ENCODE measurements at places on chromosomes 2 and 18.
A peak's percentile ranks its signal among the peaks of the same experiment; 100 is the strongest.

DNA sequence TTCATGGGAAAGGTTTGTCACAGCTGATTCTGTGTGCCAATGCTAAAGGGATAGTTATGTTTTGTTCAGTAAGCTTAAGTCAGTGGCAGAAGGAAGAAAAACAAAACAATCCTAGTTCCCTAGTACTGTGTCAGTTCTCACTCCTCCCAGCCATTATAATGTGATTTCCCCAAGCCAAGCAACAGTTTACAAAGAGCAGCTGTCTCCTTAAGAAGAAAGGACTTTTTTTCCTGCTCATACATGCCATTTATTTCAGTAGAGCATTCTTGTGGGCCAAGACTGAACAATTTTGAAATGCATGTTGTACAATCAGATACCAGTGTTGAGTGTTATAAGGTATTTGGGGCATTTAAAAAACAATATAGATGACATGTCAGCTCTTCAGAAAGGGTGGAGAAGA lies 52.1 kb downstream of the NEMP2 start:
- no peak for DNase-seq

GRCh38 chr2:182763311-182763912 lies 47.4 kb downstream of the DNAJC10 start:
- peak; percentile 4 for DNase-seq

- no peak for DNase-seq
These were observed 16.3 kb upstream of the GTF2A1L start for GRCh38 chr2:48601349-48601748.

DNA sequence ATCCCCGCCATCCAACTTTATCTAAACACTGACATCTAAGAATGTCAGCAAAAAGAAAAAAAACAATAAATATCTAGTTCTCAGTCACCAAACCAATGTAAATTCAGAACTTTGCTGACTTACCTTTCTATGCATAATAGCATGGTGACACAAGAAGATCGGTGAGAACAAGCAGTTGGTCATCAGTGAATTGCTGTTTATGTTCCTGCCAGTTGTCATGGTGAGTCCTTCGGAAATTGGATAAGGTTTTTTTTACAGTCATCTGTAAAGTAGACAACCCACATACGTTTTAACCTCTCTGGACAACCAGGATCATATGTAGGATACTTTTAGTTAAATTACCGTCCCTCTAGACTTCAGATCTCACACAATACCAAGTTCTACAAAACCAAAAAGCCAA lies 6.2 kb upstream of the GPR75 start:
- DNase-seq: no peak

DNA sequence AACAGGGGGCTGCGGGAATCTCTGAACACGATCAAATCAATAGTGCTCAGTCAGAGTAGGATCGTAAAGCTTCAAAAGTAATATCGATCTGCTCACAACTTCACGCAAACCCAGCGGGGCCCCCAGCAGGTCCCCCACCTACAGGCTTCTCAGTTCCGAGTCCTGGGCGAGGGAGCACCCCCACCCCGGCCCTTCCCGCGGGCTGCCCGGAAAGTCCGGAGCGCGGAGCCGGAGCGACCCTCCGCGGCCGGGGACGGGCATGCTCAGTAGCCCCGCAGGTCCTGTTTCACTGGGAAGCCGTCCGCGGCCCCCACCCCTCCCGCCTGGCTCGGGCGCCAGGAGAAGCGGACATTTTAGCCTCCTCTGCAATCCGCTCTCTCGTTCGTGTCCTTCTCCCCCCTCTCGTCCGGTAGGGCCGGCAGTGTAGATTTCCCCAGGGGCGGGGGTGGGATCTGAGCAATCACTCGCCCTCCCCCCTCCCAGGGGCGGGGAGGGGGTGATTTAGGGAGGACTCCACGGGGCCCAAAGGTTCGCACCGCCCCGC lies 3.3 kb upstream of the SPRED2 start:
- peak; percentile 41 for DNase-seq

DNA sequence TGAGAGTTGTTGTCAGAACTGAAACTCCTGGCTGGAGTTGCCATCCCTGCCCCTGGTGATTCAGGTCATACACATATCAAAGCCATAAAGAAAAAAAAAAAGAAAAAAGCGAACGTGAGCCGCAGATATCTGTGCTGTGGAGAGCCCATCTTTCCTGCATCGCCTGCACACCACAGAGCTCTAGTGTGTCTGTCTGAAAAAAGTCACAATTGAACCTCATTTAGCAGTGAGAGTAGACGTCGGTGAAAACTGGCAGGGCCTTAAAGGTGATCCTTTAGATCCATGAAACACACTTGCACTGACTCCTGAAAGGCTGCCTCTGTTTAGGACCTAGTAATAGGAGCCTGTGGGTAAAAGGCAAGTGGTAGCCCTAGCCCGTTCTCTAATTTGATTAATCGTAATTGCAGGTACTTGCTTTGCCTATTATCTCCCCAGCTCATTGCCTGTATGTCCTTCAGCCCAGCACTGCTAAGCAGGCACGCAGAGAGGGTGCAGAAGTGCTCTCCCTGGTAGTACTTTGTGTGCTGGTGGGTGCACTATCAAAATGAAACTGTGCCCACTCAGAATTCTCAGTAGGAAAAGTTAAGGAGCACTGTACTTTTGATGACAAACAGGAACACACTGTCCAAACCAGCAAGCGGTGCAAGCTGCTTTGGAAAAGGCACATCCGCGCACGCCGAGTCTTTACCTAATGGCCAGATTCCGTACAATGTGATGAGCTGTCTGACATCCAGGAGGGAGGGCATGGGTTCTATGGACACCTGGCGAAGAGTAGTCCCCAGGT lies 103.5 kb upstream of the ASB18 start:
- DNase-seq: no peak

GRCh38 chr2:81195017-81195773 lies 890.6 kb upstream of the LRRTM1 start:
- DNase-seq: no peak

GRCh38 chr2:2590841-2591541 lies 259.9 kb upstream of the MYT1L start:
- no peak for DNase-seq

GRCh38 chr18:10979411-10979810 lies 170.0 kb downstream of the PIEZO2 start:
- DNase-seq: no peak

DNA sequence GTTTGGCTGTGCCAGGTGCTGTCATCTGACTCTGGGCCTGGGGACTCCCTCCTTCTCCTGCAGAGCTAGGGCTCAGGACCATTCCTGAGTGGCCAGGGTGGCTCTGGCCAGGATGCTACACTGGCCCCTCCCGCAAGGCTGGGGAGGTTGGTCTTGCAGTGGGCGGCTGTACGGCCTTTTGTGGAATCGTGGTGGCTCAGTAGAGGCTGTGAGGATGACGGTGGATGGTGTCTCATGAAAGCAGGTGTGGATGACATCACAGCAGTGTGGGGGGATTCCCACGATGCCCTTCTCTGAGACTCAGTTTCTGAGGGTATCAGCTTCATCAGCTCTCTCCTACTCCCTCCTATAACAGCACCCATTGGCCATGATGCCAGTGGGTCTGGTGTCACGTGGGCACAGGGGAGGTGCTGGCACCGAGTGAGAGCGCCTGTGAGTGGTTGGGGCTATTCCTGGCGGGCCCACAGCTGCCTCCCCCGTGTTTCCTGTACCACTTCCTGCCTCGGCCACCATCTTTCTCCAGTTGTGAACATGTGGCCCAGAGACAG lies 144.2 kb upstream of the HDAC4 start:
- peak; percentile 39 for DNase-seq

GRCh38 chr2:178530131-178530530 lies 49.9 kb downstream of the PLEKHA3 start:
- no peak for DNase-seq
